Panc1 (cell line): ENCODE measurements at places on chromosomes 2 and 18.

DNA sequence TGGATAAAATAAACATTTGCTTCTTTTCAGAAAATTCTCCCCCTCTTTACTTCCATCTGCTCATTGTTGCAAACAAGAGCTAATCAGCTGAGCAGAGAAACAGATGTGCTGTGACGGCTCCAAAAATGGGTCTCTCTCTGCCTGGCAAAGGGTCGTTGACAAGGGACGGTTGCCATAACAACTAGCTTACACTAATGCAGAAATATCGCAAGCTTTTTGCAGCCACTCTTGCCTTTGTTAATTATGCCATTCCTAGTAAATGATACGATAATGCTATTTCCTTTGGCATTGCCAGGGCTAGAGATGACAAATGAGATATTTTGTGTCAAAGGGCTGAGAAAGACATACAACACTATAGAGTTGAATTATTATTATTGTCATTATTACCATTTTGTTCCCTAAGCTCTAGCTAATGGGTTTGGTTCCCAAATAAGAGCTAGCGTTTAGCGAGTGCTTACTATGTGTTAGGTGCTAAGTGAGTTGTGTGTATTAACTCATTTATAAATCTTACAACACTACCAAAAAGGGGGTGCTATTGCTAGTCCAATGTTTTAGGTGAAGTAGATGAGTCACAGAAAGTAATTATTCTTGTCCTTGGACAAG lies 46.8 kb downstream of the MYO3B start:
- no peak for DNase-seq

DNA sequence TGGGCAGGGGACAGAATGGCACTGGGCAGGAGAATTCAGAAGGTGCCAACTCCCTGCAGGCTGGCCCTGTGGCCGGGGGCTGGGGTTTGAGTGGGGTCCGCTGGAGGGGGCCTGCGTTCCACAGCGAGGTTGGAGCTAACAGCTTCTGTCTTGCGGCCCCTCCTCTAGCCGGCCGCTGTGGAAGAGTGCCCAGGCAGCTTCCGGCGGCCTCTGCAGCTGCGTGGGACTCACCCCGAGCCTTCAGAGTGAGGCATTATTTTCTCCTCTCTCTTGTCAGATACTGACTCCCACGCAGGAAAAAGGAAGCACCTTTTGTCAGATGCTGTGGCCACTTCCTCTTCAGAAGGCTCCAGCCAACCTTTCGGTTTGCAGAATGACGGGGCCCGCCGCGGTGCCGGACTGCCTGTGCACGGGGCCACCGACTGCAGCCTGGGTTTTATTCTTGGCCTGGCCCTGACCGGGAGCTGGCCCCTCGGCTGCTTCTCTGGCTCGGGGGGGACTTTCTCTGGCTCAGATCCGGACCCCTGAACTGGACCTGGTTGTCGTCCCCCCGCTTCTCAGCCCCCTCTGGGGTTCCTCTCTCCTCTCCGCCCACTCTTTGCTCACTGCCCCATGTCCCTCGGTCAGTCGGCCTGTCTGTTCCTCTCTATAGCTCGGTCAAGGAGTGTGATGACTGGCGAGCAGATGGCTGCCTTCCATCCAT lies 40.1 kb downstream of the ARHGAP25 start:
- no peak for DNase-seq

GRCh38 chr2:9053534-9053931 lies 50.0 kb upstream of the MBOAT2 start:
- DNase-seq: no peak

DNA sequence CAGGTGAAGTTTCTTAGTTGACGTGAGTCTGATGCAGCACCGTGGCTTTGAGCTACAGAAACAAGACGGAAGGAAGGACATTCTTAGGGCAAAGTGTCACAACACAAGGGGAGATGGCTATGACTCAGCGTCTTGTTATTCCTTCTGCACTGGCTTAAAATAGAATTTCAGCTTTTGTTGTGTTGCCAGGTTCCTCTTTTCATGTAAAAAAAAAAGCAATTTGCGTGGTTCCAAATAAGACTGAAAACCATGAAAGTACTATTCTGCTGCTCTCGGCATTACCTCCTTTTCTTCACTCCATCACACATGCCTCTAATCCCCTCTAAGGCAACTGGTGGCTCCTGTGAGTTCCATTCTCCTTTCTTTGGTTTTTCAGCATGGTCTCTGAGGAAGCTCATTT lies 150.1 kb downstream of the ANTXR1 start:
- peak; percentile 13 for DNase-seq

DNA sequence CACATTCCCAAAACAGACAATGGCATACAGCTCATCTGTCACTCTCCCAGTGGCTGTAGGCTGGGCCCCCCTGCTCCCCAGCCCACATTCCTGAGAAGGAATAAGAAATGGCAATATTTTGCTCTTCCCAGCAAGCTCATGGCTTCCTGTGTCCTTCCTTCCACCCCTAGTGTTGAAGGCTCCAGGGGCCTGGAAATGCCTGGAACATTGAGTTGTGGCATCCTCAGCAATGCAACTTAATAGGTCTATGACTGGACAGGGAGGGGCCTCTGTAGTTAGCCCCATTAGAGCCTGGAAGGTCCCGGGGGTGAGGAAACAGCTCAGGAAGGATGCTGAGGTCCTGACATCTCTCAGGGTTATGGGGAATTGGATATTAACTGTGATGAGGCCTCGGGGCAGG lies 3.3 kb downstream of the KIF3C start:
- DNase-seq: no peak

DNA sequence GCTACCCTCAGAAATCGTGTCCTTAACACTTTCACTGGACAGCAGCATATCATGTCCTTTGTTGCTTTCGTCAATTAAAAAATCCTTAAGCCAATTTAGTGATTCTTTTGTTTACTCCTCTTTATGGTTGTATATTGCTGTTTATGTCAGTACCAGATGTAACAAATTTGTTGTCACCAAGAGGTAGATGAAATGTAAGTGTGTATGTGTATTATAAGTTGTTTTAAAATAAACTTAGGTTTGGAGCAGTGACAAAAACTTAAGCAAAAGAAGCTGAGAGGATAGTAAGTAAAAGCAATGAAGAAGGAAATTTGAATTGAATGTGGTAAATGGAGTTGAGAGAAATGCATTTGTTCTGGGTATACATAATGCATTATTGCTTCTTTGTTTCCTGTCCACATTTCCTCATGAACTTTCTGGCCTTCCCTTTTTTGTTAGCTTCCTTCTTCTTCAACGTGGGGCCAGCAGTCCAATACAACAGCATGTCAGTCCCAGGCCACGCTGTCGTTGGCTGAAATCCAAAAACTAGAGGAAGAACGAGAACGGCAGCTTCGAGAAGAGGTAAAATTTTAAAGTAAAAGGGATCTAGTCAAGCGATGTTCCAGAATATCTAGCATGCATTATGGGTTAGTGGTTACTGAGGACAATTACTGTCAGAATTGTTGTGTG lies 30.5 kb upstream of the SNORC start:
- DNase-seq: no peak

GRCh38 chr2:118697781-118698180 lies 149.7 kb downstream of the EN1 start:
- DNase-seq: no peak

DNA sequence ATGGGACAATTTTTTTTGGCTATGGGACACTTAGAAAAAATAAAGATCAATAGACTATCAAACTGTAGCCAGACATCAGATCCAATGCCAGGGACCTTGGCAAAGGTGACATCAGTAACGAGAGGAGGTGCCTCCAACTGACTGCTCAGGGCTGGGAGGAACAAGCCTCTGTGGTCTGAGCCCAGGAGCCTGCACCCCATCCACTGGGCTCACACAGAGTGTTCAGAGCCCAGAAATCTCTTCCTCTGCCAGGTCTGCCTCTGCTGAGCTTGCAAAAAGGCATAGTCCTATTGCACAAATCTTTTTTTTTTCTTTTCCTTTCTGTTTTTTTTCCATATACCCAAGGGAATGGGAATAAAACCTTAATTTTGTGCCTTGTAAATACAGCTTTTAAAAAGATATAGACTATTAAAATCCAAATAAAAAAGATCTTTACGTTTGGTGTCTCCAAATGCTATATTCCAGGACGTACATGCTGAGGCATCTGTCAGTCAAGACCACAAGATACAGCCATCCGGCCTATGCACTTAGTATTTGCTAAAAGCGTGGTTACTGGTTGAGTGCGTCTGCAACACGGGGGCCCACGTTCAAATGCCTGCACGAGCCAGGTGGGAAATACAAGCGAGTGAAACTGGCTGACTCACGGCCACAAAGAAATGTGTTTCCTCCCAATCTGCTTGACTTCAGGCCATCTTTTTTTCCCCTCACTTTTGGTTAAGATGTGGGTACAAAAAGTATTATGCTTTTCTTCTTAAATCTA lies 7.8 kb upstream of the ARHGAP25 start:
- no peak for DNase-seq

- no peak for DNase-seq
These were observed 44.2 kb downstream of the GPD2 start for GRCh38 chr2:156480376-156480775.
